ENCODE measurements at places on chromosomes 12 and 14.

- DNase-seq: no peak
Measured at GRCh38 chr12:94640134-94640928, 10.0 kb downstream of the TMCC3 start.

DNA sequence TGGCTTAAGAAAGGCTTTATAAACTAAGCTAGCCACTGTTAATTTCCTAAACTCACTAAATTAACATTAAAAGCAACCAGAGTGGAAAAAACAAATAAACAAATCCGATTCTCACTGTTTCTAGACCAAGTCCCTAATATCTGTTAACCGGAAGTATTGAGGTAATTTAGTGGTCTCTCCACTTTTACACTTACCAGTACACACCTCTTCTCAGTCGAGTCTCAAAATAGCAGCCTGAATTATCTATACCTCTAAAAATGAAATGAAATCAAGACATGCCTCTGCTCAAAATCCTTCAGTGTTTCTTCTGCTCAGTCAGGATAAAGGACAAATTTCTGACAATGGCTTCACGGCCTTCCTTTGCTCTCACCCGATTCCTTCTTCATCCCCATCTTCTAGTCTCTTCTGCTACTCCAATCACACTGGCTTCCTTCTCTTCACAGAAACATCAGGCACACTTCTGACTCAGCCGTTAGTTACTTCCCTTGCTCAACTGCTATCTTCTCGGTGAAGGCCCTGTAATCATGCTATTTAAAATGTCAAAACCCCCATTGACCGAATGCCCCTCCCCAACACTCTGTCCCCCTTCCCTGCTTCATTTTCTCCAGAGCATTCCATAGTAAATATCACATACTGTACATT is 161.3 kb downstream of the KITLG start:
- no peak for DNase-seq

DNA sequence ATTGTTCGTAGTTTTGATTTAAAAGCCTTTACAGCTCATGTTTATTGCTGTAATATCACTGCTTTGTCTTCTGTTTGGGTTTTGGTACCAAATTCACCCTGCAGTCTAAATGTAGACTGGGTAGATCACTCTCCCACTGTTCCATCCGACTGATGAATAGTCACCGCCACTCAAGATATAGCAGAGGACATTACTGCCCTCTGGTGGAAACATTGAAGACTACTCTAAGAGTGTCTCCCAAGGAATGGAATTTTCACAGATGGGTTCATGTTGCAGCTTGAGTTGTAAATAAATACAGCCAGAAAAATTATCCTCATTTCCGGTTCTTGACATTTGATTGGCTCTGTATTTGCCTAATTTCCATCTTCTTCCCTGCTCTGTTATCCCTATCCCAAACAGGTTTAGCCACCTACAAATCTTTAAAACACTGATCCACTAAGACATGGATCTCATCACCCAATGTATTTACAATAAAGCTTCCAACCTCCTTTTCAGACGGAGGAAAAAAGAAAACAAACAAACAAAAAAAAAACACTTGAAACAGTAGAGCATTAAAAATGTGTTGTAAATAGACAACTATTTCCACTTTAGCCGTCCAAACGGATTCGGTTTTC is 198.3 kb upstream of the CPNE8 start:
- DNase-seq: no peak

- no peak for DNase-seq
Measured at GRCh38 chr14:38209572-38210557, 2.2 kb downstream of the SSTR1 start.

DNA sequence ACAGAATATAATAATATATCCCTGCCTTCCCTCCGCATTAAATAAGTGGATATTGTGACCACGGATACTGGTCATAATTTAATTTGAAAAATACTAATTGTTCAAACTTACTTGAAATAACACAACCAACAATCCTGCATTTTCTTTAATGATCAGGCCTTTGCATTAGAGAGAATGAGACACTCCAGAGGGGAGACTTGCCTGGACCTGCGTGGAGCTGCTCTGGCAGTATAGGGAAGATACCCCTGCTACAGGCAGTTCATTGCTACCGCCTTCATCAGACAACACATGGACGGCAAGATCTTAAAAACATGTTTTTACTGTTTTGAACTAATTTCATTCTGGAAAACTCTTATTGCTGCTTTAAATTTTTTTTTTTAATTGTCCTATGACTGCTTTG is 211.0 kb upstream of the FAR2 start:
- DNase-seq: no peak

DNA sequence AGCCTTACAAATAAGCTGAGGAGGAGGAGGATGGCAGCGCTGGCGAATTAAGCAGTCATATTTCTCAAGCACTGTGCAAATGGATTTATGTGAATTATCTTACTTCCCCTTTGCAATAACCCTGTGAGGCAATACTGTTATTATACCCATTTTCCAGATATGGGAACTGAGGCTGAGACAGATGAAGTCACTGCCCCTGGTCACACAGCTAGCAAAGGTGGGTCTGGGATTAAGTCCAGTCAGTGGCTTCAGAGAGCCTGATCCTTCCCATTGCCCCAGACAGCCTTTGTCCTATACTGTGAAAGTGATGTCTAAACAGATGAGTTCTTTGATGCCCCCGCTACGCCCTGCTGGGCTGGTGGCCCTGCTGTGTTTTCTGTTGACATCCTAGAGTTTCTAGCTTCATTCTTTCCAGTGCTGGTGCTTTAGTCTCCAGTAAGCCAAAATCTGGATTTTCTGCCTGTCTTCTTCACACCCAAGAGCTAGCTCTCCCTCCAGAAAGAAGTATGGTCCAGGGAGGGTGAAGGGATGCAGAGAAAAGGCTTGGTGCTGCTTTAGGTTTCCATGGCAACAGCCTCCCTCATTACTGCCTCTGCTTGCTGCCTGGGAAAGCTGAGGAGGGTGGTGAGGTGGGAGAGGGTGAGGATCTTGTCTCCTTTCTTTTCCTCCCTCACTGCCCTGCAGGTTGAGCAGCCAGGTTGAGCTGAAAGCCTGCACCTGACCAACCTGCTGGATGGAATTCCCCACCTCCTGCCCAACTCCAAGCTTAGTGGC is 30.7 kb downstream of the TMEM63C start:
- DNase-seq: no peak

- DNase-seq: no peak
Measured at GRCh38 chr12:76998908-76999556, 66.3 kb downstream of the E2F7 start.

GRCh38 chr14:91202234-91202974 is 42.1 kb downstream of the GPR68 start:
- no peak for DNase-seq

DNA sequence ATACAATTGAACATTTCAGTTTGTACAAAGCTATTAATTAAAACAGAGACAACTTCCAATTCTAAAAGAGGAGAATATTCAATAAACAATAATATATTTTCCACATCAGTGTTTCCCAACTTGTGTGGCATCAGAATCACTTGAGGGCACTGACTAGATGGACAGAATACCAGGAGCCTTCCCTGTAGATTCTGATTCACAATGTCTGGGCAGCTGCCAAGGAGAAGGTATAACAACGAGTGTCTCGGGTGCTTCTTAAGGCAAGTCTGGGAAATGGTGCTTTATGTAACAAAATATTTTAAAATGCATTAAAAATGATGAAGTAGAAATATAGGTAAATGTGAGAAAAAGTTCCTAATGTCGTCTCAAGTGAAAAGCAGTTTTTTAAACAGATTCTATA is 26.2 kb downstream of the GALC start:
- DNase-seq: no peak

DNA sequence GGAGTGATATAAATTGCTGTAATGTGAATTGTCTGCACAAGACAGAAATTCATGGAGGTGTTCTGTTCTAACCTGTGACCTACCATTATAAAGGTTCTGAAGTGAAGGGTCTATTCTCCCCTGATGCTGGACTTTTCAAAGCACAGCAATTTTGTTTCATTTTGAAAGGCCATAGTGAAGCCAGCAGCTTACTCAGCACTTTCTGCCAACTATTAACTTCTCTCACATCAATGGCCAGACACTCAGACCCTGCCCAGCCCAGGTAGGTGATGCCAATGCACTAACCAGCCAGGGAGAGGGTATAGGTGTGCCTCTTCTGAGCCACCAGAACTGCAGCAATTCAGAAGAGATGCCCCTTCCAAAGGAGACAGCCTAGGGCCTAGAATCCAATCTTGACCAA is 43.9 kb downstream of the SLC15A4 start:
- DNase-seq: no peak

- no peak for DNase-seq
Measured at GRCh38 chr14:50379563-50379962, 17.1 kb downstream of the CDKL1 start.

- DNase-seq: no peak
Measured at GRCh38 chr14:30569216-30569902, 10.4 kb downstream of the G2E3 start.

DNA sequence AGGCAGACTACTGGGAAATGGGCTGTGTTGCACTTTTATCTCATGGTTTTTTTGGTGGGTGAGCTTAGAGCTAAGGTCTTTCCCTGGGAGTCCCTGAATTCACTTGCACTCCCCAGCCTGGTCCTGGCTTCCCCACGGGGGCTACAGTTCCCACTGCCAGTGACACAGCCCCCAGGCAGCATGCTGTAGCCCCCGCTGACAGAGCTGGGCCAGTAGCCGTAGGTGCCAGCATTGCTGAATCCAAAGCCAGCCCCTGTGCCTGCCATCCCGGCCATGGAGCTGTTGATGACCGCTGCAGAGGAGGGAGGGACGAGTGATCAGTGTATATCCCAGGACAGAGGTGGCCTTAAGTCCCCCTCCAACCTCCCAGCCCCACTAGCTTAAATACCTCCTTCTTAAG is 6.9 kb upstream of the KRT72 start:
- DNase-seq: no peak

- DNase-seq: no peak
Measured at GRCh38 chr14:72333357-72333756, 401.1 kb downstream of the RGS6 start.

- DNase-seq: no peak
Measured at GRCh38 chr12:51740536-51740935, 108.0 kb downstream of the FIGNL2 start.

- DNase-seq: no peak
Measured at GRCh38 chr12:123571343-123571813, 13.0 kb upstream of the TMED2 start.

DNA sequence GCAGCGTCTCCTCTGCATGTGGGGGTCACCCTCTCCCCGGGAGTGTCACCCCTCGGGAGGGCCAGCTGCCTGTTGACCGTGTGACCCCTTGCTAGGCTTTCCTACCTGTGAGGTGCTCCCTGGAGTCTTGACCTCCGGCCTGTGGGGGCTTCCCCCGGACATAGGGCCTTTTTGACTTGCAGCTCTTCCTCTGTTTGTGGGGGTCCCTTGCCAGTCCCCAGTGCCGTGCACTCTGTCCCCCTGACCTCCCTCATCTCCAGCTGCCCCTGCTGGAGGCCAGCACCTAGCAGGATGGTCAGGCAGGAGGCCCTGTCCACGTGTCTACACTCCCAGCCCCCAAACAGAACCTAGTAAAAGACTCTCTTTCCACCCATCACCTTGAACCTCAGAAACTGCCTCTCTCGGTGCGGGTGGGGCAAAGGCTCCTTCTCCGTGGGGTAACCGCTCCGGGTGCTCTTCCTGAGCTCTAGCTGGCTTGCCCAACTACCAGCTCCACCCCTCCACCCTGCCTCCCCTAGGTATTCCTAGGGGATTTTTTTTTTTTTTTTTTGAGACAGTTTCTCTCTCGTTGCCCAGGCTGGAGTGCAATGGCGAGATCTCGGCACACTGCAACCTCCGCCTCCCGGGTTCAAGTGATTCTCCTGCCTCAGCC is 810 bp downstream of the AACS start:
- no peak for DNase-seq

- DNase-seq: no peak
Measured at GRCh38 chr14:96126783-96127271, 77.8 kb upstream of the BDKRB2 start.

DNA sequence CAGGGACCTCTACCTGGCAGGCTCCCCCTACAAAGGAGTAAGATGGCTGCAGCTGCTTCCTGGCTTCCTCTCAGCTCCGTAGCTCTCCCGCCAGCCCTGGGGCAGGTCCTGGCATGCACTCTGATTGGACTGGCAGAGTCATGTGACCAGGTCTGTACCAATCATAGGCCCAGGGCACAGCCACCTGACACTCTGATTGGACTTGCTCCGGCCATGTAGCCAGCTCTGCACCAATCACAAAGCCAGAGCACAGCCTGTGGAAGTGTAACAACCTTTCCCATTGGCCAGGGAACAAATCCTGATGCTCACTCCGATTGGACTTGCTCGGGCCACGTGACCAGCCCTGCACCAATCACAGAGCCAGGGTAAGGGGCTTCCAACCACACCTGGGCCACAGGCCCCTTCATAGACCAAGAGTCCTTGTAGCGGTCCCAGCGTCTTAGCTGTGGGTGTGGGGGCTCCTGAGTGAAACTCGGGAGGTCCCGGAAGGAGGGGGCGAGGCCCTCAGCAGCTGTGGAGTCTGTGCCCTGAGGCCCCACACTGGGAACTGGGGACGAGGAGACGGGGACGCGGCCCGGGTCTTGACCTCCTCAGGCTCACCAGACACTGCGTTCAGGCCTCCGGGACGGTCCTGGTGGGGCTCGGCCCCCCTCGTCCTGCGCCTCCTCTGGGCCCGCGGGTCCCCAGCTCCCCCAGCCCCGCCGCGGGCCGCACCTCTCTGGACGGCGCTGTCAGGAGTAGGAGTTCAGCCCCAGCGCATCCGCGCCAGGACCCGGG is 210.6 kb downstream of the ADGRD1 start:
- no peak for DNase-seq

GRCh38 chr12:6275928-6276887 is 34.3 kb upstream of the PLEKHG6 start:
- no peak for DNase-seq

DNA sequence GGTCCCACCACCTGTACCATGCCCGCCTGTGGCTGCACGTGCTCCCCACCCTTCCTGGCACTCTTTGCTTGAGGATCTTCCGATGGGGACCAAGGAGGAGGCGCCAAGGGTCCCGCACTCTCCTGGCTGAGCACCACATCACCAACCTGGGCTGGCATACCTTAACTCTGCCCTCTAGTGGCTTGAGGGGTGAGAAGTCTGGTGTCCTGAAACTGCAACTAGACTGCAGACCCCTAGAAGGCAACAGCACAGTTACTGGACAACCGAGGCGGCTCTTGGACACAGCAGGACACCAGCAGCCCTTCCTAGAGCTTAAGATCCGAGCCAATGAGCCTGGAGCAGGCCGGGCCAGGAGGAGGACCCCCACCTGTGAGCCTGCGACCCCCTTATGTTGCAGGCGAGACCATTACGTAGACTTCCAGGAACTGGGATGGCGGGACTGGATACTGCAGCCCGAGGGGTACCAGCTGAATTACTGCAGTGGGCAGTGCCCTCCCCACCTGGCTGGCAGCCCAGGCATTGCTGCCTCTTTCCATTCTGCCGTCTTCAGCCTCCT is 1.1 kb downstream of the INHBE start:
- peak; percentile 39 for DNase-seq

GRCh38 chr12:131040491-131040890 is 86.8 kb downstream of the ADGRD1 start:
- no peak for DNase-seq

GRCh38 chr12:66235626-66236281 is 46.7 kb downstream of the IRAK3 start:
- no peak for DNase-seq

Measured in activated CD4-positive, alpha-beta T cell treated with anti-CD3 and anti-CD28 coated beads, Interleukin-2, amount 50 U/mL, for 4 hours (primary cell).